ENCODE measurements at places on chromosomes 13 and 19. TPM values are rescaled to one million over a fixed set of nuclear protein-coding genes. Genes with fewer than 3 reads are reported as not detected.

The SYDE1 gene
- total RNA-seq: not detected

GRCh38 chr19:46634045-46634655 is 1.9 kb downstream of the GNG8 start:
- H3K4me1 ChIP-seq: peaks cover 49% of the 10 kb centered on the region
- peak overlapping the region; percentile 73 for H3K27ac ChIP-seq
- peak; percentile 93 for DNase-seq
- no peaks in the 10 kb centered on the region for H3K36me3 ChIP-seq
- peak overlapping the region; percentile 72 for H3K4me3 ChIP-seq
- H3K27me3 ChIP-seq: no peaks in the 10 kb centered on the region

The LYPD5 gene
- total RNA-seq: not detected

- H3K27me3 ChIP-seq: no peaks in the 10 kb centered on the region
- no peaks in the 10 kb centered on the region for H3K36me3 ChIP-seq
- DNase-seq: no peak
- H3K4me1 ChIP-seq: no peaks in the 10 kb centered on the region
- H3K27ac ChIP-seq: no peak overlapping the region
- no peak overlapping the region for H3K4me3 ChIP-seq
Observed at GRCh38 chr13:49594576-49594975, 9.2 kb upstream of the RCBTB1 start.

DNA sequence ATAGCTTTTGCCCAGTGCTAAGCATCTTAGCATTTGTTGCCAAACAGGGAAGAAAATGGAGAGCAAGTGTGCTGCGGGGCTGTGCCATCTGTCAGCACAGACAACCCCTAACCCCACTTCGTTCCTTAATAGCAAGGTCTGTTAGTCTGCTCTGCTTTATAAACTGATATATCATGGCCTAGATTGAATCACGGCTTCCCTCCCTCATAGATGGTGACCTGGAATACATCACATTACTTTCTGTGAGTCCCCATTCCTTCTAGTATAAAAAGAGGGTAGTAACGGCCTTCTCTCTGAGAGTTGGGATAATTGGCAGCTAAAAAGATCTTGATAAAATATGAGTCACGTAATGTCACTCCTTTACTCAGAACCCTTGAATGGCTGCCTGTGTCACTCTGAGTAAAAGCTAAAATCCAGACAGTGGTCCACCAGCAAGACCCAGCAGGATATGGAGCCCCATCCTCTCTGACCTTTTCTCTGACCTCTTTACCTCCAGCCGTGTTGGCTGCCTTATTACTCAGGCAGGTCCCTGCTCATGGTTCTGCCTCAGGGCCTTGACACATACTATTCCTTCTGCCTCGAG is 151.7 kb downstream of the DLEU7 start:
- DNase-seq: no peak
- H3K36me3 ChIP-seq: no peaks in the 10 kb centered on the region
- H3K4me3 ChIP-seq: no peak overlapping the region
- no peaks in the 10 kb centered on the region for H3K27me3 ChIP-seq

DNA sequence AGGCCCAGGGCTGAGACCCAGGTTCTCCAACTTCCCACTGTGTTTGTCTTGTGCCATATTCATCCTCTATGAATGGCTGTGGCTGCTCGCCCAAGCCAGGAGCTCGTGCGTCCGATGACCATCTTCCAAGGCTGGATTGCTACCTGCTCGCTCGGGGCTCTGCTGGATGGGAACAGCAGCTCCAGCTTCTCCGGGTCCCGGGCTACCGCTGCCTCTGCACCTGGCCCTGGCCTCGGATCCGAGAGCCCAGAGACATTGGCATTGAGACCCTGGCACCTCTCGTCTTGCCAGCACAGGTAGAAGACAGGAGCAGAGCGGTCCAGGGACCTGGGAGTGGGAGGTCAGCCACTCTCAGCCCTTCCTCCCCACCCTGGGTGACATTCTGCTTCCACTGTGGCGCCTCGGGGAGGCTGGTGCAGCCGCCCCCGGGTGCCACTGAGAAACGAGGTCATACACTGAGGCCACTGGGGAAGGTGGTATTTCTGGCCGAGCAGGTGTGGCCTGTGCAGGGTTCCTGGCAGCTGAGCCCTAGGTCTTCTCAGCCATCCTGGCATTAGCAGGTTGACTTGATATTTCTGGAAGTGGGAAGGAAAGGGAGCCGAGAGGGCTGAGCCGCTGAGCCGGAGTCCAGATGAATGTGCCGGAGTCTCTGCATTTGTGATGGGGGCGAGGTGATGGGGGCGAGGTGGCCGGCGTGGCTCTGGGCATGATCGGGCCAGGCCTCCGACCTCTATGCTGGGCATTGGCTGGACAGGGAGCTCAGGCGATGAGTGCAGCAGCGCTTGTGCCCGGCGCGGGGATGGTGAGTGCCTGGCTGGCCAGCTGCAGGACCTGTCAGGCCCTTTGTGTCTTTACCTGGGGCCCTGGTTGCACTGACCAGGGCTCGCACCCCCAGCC is 18.6 kb downstream of the NDUFB7 start:
- H3K27me3 ChIP-seq: no peaks in the 10 kb centered on the region
- peaks cover 18% of the 10 kb centered on the region for H3K36me3 ChIP-seq
- DNase-seq: no peak
- H3K4me3 ChIP-seq: no peak overlapping the region
- H3K27ac ChIP-seq: no peak overlapping the region

DNA sequence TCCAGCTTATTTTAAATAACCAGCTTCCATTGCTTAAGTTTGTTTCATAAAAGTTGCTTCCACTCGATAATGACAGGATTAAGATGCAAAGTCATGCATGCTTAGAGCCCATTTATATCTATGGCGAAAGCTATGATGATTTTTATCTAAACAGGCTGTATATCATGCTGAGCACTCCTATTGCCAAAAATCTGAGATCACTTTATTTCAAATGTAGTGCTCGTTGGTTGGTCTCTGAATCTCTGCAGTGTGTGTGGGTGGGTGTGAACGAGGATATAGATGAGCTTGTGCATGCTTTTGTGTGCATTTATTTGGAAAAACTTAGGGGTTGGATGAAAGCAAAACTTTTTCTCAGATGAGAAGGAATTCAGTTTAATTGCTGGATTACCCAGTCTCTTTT is 27.0 kb upstream of the ARGLU1 start:
- H3K4me3 ChIP-seq: no peak overlapping the region
- H3K27me3 ChIP-seq: peaks cover 7% of the 10 kb centered on the region
- H3K4me1 ChIP-seq: peaks cover 2% of the 10 kb centered on the region
- no peak overlapping the region for H3K27ac ChIP-seq
- no peak for DNase-seq

DNA sequence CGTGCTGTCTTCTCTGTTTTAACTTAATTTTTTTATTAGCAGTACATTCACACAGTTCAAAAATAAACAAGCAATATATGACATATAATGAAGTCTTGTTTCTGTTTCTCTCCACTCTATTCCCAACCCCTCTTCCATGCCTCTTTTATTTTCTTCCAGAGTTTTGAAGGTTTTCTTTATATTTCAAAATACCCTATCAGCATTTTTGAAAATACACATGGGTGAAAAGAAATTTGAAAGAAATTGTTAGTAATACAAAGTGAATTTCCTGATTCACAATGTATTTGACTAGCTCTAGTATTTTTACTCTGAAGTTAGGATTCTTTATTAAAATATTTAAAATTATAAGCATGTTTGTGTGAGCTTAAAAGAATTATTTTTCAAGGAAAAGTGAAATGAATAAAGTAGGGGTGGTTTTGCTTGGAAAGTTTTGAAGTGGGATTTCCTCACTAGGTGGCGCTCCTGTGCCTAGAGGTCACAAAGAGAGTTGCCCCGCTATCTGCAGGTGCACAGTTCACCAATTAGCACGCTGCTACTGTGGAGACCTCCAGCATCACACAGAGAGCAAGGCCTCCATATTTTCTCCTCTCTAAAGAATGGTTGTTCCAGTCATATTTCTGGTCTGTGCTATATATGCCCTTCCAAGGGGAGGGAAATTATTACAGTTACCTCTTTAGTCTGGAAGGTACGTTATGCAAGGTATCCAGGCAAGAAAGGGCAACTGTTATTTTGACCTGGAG is 37.6 kb downstream of the SOX21 start:
- H3K27me3 ChIP-seq: no peaks in the 10 kb centered on the region
- H3K36me3 ChIP-seq: no peaks in the 10 kb centered on the region
- H3K27ac ChIP-seq: no peak overlapping the region
- no peak overlapping the region for H3K4me3 ChIP-seq
- peak; percentile 6 for DNase-seq

DNA sequence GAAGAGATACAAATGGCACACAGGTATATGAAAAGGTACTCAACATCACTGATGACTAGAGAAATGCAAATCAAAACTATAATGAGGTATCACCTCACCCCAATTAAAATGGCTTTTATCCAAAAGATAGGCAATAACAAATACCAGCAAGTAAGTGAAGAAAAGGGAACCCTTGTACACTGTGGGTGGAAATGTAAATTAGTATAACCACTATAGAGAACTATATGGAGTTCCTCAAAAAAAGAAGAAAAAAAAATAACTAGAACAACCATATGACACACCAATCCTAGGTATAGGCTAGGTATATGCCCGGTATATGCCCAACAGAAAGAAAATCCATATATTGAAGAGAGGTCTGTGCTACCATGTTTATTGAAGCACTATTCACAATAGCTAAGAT is 150.9 kb downstream of the VWA8 start:
- H3K4me3 ChIP-seq: no peak overlapping the region
- H3K4me1 ChIP-seq: no peaks in the 10 kb centered on the region
- peaks cover 24% of the 10 kb centered on the region for H3K36me3 ChIP-seq

DNA sequence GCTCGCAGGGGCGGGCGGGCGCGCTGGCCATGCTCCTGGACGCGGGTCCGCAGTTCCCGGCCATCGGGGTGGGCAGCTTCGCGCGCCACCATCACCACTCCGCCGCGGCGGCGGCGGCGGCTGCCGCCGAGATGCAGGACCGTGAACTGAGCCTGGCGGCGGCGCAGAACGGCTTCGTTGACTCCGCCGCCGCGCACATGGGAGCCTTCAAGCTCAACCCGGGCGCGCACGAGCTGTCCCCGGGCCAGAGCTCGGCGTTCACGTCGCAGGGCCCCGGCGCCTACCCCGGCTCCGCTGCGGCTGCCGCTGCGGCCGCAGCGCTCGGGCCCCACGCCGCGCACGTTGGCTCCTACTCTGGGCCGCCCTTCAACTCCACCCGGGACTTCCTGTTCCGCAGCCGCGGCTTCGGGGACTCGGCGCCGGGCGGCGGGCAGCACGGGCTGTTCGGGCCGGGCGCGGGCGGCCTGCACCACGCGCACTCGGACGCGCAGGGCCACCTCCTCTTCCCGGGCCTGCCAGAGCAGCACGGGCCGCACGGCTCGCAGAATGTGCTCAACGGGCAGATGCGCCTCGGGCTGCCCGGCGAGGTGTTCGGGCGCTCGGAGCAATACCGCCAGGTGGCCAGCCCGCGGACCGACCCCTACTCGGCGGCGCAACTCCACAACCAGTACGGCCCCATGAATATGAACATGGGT is 599 bp downstream of the ZIC2 start:
- no peak overlapping the region for H3K4me3 ChIP-seq
- H3K4me1 ChIP-seq: peaks cover 55% of the 10 kb centered on the region
- peaks cover 50% of the 10 kb centered on the region for H3K27me3 ChIP-seq
- H3K27ac ChIP-seq: no peak overlapping the region
- H3K36me3 ChIP-seq: no peaks in the 10 kb centered on the region
- no peak for DNase-seq

DNA sequence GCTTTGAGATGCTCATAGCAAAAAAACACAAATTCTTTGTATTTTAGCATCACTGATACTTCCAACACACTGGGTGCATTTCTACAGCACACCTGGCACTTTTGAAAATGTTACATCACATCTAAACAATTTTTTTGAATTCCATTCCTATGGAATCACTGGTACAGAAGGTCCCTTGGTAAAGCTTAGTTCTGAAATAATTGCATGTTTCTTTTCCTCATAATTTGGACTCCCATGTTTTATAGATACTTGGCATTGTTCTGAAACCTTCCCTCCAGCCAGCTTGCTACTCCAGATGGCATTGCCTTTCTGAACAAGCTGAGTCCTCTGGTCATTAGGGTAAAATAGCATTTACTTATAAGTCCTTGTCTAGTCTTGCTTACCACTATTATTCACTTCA is 481.3 kb upstream of the GPC6 start:
- no peaks in the 10 kb centered on the region for H3K36me3 ChIP-seq
- H3K27ac ChIP-seq: no peak overlapping the region
- H3K27me3 ChIP-seq: no peaks in the 10 kb centered on the region
- DNase-seq: no peak

The SLC25A41 gene
- total RNA-seq: 0.42 TPM

Measured in CD4-positive, CD25-positive, alpha-beta regulatory T cell (primary cell).